ENCODE measurements at places on chromosomes 4 and X.

- H3K27ac ChIP-seq = no peak overlapping the region
- no peak for DNase-seq
- H3K36me3 ChIP-seq = no peaks in the 10 kb centered on the region
These were observed 2.7 kb downstream of the NALF2 start for GRCh38 chrX:69506617-69507499.

DNA sequence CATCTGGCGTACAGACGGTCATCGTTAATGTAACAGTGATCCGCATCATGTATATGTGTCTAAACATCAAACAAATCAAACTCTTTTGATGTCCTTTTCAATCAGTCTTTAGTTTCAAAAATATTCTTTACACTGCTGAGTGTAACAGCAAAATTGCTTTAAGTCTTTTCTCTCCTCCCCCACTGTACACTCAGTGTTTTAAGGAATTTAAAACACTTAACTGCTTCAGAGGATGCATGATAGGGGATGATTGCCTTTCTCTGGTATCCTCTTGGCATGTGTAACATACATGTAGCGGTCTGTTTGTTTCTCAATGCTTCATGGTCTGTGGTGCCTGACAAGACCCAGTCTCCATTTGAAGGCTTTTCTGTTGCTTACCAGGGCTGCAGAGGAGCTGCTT, 41.6 kb downstream of the LIMCH1 start:
- H3K27me3 ChIP-seq = no peaks in the 10 kb centered on the region
- H3K4me1 ChIP-seq = peaks cover 14% of the 10 kb centered on the region
- H3K36me3 ChIP-seq = no peaks in the 10 kb centered on the region
- no peak for DNase-seq

DNA sequence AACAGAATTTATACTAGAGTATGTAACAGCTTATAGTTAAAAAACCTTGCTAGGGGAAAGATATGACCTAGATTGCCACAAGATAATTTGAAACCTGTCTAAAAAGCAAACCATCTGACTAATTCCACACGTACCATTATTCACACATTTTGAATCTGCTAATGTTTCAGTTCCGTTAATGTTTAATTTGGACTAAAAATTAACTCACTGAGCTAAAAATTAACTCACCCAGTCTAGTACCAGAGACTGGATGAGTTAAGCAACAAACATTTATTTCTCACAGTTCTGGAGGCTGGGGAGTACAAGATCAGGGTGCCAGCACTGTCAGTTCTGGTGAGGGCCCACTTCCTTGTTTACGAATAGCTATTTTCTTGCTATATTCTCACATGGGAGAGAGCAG, 231.5 kb upstream of the DIAPH2 start:
- no peak for DNase-seq
- no peaks in the 10 kb centered on the region for H3K27me3 ChIP-seq
- H3K4me3 ChIP-seq = no peak overlapping the region
- H3K4me1 ChIP-seq = no peaks in the 10 kb centered on the region
- H3K36me3 ChIP-seq = no peaks in the 10 kb centered on the region

DNA sequence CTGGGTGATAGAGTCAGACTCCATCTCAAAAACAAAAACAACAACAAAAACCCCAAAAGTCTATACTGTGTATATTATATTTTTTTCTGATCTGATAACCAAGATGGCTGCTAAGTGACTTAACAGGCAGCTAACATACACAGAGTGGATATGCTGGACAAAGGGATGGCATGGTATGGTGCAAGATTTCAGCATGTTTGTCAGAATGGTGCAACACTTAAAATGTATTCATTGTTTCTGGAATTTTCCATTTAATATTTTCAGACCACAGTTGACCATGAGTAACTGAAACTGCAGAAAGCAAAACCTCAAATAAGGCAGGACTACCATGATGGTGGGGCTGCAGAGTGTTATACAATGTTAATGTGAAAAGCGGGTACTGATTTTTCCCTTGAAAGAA, 6.1 kb upstream of the BOD1L1 start:
- no peak overlapping the region for H3K4me3 ChIP-seq
- H3K4me1 ChIP-seq = no peaks in the 10 kb centered on the region
- DNase-seq = no peak
- no peaks in the 10 kb centered on the region for H3K27me3 ChIP-seq

DNA sequence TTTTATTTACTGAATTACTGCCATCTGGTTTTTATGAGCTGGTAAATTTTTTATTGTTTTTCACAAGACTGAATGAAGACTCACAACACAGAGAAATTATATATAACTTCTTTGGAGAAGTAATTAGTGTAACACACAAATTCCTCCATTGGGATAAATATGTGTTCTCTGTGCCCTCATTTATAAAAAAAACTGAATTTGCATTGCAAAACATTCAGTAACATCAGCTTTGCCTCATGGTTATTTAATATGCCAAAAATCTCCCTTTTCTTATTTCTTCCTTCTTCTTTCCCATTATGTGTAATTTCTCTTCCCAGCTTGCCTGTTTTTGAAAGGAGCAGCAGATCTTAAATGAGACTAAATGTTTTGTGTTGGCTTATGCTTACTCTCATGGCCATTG, 18.5 kb downstream of the CASP6 start:
- no peak overlapping the region for H3K4me3 ChIP-seq
- no peak overlapping the region for H3K27ac ChIP-seq
- no peaks in the 10 kb centered on the region for H3K27me3 ChIP-seq
- peaks cover 26% of the 10 kb centered on the region for H3K36me3 ChIP-seq

DNA sequence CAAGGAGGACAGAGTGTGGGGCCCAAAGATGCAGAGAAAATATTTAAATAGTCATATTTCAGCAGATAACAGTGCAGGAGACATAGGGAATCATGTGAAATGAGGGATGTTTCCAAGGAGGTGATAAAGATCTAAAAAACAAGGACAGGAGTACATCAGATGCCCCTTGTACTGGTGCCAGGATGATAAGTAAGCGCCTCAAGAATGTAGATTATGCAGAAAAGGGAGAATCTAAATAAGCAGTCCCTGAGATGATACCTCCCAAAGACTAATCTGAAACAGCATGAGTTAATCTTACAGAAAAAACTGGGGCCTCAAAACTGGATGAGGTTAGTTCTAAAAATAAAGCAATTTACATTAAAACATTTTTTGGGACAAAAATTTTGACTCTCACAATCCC, 136.1 kb upstream of the WDFY3 start:
- H3K27me3 ChIP-seq = no peaks in the 10 kb centered on the region
- H3K4me1 ChIP-seq = no peaks in the 10 kb centered on the region
- no peak overlapping the region for H3K27ac ChIP-seq
- no peak for DNase-seq
- H3K4me3 ChIP-seq = no peak overlapping the region
